Right renal cortex interstitium (tissue), 3 donors: ENCODE measurements at places on chromosomes 5 and 9.

DNA sequence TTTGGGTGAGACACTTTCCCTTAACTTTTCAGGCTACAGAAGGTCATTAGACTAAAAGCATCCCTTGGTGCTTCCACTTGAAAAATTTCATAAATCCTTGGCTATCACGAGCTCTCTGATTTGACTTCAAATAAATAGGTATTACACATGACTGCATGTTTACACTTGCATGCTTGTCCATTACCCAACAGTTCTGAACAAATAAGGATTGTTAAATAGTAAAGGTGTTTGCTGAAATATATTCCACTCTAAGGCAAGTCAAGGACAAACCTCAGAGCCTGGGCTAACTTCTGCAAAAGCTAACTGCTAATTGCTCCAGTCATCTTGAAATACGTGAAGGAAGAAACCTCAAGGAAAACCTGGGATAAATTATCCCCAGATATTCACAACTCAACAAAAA lies 14.5 kb downstream of the FBXW2 start:
- DNase-seq, result no peak

GRCh38 chr5:87020099-87020934 lies 247.4 kb upstream of the RASA1 start:
- DNase-seq, result no peak

- DNase-seq, result no peak
These were observed 41.4 kb downstream of the TLE4 start for GRCh38 chr9:79613145-79613544.

GRCh38 chr5:39519079-39519478 lies 94.3 kb upstream of the DAB2 start:
- DNase-seq, result no peak

DNA sequence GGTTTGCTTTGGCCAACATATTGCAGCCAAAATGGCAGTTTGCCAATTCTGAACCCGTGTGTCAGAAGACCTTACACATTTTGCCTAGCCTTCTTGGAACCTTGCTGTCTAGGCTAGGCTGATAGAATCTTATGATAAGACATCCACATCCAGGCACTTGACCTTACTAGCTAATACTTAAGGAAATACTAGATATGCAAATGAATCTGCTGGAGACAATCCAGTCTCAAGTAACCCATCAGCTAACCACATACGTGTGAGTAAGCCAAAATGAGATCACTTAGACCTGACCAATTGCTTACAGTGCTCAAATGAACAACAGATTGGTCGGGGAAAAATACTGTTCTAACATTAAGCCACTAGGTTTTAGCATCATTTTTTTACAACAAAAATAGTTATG lies 1504.6 kb upstream of the CDH9 start:
- no peak for DNase-seq

- DNase-seq, result no peak
These were observed 378.9 kb downstream of the RAB3C start for GRCh38 chr5:58961631-58962280.

- DNase-seq, result no peak
These were observed 22.8 kb downstream of the C9orf50 start for GRCh38 chr9:129598089-129598596.

GRCh38 chr5:122846051-122846550 lies 688 bp downstream of the SNX24 start:
- no peak for DNase-seq

DNA sequence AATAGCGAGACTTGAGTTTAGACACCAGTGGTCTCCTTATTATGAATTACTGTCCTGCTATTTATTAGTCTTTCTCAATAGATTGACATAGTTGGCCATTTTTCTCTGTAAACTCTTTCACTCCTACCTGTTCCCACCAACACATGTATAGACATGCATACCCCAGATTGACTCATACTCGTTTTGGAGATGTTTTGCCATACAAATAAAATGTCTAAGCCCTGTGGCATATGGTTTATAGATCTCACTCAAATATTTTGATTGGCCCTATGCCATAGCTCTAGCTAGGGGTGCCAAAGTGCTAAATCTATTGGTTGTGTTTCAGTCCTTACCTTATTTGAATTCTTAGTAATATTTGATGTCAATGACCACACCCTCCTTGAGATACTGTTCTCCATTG lies 42.3 kb downstream of the CAMK4 start:
- DNase-seq, result no peak

DNA sequence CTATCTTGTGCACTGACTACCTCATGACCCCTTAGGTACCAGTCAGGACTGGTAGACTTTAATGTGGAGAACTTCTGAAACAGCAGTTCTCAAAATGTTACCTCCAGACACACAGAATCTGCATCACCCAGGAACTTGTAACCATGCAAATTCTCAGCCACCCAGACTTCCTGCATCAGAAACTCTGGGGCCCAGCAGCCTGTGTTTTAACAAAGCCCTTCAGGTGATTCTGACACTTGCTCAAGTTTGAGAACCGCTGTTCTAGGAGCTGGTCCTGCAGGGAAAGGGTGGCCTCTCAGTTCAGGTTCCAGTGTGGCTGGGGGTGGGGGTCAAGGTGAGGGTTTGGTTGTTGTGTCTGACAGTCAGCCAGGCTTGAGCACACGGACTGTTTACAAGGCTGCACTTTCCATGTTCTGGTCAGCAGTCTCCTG lies 28.4 kb downstream of the ZFP62 start:
- no peak for DNase-seq

DNA sequence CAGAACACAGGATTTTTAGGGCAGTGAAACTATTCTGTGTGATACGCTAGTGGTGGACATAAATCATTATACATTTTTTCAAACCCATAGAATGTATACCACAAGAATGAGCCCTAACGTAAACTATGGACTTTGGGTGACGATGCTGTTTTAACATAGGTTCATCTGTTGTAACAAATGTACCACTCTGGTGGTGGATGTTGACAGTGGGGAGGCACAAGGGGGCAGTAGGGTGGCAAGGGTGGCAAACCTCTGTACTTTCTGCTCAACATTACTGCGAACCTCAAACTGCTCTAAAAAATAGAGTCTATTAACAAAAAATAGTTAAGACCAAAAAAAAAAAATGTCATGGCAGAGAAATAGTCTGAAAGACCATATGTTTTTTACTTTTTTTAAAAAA lies 9.1 kb upstream of the MVB12B start:
- DNase-seq, result no peak

- no peak for DNase-seq
These were observed 176.7 kb downstream of the NTRK2 start for GRCh38 chr9:84845956-84846900.
